Activated T-cell treated with anti-CD3 and anti-CD28 coated beads, Interleukin-2, amount 50 U/mL, for 4 hours (primary cell): ENCODE measurements at places on chromosomes 5 and 9. TPM values are rescaled to one million over a fixed set of nuclear protein-coding genes. Genes with fewer than 3 reads are reported as not detected.

DNA sequence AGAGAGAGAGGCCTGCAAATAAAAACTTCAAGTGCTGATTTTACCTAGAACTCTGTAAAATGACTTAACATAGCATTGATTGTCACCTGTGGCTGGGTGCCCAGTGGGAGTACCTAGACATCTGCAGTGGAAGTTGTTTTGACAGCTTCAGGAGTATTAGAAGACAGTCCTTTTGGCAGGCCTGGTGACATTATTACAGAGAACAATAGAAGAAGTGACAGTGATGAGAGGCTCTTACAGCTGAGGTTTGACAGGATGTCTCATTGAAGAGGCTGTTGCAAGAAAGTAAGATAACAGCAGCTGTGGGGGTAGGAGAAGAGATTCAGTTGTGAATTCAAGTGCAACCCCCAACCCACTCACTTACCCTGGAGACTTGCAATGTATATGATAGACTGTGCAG, 27.9 kb upstream of the MUSK start:
- DNase-seq = no peak

DNA sequence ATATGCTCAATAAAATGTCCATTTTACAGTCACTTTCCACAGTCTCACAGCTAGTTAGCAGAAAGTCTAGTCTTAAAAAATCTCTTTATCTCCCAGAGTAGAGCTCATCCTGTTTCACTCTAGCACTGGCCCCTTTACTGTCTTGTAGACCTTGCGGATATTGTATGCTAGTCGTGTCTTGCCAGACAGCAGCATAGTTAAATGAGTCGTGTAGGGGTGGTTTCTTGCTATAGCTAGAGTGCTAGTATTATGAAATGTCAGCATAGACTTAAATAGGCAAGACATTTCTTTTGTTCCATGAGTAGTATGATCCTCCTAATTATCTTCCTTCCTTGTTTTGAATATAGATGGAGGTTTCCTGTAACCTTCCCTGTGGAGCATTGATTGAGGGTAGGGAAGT, 77.4 kb downstream of the C7 start:
- no peak for DNase-seq

Gene FOXD4L4
- not detected for total RNA-seq

Gene PCDHGB6
- 0.22 TPM for total RNA-seq

DNA sequence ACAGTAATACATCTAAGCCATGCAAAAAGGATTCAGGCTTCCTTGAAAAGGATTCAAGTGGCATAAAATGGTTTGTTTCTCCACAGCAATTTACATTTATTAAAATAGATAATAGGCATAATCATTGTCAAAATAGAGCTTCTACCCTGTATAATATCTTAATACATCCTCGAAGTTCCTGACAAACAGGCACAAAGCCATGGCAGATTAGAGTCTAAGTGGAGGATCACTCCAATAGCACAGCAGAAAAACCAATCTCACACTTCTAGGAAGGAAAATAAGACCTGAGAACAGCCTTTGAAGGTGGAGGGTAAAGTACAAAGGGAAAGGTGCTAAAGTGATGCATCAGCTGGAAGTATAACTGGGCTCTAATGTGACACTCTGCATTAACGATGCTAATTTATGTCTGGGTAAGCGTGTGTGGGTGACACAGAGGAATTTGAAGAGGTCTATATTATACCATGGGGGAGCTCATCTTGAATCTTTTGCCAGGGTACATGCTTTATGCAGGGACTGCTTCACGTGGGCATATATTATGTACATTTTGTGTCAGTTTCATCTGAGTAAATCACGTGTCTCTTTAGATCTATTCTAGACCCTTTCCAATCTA, 28.8 kb downstream of the PPP2R2B start:
- DNase-seq = no peak

- DNase-seq = no peak
These were observed 43.9 kb upstream of the ALDH1A1 start for GRCh38 chr9:72996684-72997314.

Gene NHP2
- 417 TPM for total RNA-seq

DNA sequence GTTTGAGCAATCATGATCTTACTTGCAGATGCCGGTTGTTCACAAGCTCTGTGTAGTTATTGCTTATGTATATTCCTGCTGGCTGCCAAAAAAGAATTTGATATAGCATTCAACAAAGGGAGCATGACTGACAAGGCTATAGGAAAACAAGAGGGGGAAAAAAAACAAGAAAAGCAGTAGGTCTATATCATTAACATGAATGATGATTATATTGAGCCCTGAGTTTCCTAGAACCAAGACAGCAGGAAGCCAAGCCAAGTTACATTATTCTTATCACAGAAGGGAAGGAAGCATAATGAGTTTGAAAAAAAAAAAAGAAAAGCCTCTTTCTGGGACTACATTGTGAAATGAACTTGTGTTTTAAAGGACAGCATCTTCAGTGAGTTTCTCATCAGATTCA, 41.0 kb downstream of the TSTD2 start:
- DNase-seq = no peak

- no peak for DNase-seq
These were observed 15.0 kb upstream of the S1PR3 start for GRCh38 chr9:88975966-88976889.

Gene MTAP
- 73.2 TPM for total RNA-seq

GRCh38 chr9:90420768-90421513, 221.7 kb downstream of the DIRAS2 start:
- DNase-seq = no peak
